Liver (tissue), 10 donors: ENCODE measurements at places on chromosomes 13 and 19. TPM values are rescaled to one million over a fixed set of nuclear protein-coding genes. Genes with fewer than 3 reads are reported as not detected.
A peak's percentile ranks its signal among the peaks of the same experiment; 100 is the strongest.

DNA sequence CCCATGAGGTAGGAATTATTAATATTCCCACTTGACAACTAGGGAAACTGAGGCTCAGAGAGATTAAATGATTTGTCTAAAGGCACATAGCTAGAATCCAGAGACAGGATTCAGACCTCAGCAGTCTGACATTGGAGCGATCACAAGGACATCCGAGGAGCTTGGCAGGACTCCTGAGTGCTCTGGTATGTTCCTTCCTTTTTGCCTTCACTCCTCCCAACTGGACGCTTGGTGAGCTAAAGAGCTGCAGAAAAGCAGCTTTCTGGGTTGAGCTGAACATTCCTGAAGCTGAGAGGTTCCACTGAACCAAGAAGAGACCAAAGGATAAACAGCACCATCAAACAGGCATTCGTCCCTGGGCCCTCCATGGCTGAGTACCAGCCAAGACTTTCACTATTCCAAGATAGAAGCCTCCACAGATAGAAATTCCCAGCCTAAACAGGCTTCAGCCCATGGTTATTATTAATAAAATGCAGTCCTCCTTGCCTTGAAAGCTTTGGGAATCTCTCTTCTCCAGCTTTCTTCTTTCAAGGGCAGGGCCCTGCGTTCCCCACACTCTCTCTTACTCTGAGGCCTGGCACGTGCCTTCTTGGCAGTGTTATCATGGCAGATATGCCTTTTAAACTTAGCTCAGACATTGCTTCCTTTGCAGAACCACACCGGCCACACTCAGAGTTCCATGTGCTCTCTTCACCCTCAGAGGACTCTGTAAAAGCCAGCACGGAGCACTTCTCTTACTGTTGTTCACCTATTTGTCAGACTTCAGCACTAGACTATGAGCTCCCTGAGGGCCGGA, 97.1 kb downstream of the CYSLTR2 start:
- no peak for DNase-seq

- DNase-seq = peak; percentile 8
These were observed 6.9 kb upstream of the CEACAM5 start for GRCh38 chr19:41701401-41702075.

DNA sequence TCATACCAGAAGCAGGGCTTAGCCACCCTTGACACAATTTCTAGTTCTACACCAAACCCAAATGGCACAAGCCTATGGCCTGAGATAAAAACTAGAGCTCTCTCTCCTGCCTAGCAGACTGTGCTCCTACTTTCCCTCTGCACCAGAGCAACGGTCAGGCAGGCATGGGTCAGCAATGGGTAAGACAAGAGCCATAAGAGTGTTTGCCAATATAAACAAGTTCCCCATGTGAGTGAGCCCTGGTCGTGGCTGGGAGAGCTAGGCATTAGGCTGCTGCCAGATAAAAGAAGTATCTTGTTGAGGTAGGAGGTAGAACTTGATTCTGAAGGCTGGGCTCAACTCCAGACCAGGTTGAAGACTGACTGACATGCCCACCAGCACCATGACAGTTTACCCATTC, 1979.1 kb downstream of the OLFM4 start:
- DNase-seq = no peak

- no peak for DNase-seq
These were observed 31.7 kb downstream of the IER2 start for GRCh38 chr19:13181747-13182388.

GRCh38 chr19:51760697-51761356, at the start of gene FPR2:
Gene FPR2 (plus strand): TSS chr19:51761180. CDS start chr19:51768659, 7,479 bp downstream.
- no peak for DNase-seq

GRCh38 chr19:48487948-48488347, 18.8 kb downstream of the CYTH2 start:
- DNase-seq = no peak

- DNase-seq = no peak
These were observed 53.9 kb downstream of the VAV1 start for GRCh38 chr19:6826281-6826920.

DNA sequence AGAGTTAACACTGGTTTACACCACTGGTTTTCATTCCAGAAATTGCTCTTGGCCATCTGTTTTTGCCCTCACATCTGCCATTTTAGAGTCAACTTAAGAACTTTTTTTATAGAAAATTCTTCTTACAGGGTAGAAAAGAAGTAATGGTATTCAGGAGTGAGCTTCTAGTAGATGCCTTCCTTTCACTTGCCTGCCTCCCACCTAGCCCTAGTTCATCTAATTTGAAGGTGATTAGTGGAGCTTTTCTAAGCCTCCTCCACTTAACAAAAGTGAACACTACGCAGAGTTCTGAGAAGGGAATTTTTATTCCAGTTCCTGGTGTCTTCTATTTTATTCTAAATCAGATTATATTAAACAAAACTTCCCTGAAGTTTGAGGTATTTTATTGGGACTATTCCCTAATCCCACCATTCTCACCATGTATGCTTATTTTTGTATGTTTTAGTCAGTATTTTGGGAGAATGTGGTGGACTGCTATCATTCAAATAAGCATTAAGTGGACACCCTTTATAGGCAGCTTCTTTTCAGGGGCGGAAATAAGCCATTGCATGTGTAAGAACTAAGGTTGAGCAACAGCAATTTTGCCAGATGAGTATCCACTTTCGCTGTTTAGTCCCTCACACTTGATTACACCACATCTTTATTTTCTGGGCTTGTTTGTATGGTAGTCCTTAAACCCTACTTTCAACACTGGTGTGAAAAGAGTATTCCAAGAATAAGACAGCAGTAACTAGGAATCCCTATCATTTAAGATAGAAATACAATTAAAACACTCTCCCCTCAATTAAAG, 156.9 kb downstream of the ENOX1 start:
- DNase-seq = no peak

DNA sequence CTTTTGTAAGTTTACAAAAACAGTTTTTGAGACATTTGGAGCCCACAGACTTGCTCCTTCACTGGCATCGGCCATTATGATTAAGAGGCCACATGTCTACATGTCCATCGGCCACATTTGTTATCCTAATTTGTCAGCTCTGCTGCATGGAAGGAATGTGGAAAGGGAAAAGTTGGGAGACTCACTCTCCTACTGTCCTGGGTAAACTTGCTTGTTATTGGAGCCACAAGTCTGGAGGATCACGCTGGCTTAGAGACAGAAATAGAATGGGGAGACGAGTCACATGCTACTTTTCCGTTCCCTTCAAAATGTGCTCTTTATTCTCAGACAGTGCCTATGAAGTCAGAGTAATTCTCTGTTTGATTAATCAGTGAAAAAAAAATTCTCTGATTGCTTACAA, 741.2 kb upstream of the PCDH9 start:
- DNase-seq = no peak

DNA sequence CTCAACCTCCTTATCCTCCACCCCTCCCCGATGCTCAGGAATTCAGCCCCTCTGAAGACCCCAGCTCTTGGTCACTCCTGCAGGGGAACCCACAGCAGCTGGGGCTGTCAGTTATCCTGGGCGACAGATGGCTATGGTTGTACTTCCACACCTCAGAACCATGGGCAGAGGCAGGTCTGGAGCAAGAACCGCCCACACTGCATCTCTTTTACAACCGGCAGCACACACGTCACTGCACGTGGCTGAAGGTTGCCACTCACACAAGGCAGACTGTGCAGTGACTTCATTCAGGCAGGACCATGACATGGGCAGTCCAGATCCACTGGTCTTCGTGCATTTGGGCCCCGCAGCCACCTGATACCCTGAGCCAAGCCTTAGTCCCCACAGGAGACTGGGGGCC, 21.5 kb upstream of the SDHAF1 start:
- no peak for DNase-seq

DNA sequence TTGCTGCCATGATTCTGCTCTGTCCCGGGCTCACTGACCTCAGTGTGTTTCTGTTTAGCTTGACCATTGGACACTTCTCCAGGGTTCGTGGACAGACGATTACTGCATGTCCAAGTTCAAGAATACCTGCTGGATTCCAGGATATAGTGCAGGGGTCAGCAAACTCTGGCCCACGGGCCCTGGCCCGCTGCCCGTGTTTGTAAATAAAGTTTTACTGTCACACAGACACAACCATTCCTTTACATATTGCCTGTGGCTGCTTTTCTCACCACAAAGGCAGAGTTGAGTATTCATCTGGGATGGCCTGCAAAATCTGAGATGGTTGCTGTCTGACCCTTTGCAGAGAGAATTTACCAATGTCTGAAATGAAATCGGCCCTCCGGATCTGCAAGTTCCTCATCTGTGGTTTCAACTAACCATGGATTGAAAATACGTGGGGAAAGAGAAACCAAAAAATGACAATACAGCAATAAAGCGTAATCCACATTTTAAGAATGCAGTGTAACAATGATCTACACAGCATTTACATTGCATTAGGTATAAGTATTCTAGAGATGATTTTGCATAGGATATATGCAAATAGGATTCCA, 25.9 kb upstream of the F2RL3 start:
- DNase-seq = no peak

GRCh38 chr13:86760620-86761019, 910.6 kb upstream of the SLITRK5 start:
- no peak for DNase-seq

DNA sequence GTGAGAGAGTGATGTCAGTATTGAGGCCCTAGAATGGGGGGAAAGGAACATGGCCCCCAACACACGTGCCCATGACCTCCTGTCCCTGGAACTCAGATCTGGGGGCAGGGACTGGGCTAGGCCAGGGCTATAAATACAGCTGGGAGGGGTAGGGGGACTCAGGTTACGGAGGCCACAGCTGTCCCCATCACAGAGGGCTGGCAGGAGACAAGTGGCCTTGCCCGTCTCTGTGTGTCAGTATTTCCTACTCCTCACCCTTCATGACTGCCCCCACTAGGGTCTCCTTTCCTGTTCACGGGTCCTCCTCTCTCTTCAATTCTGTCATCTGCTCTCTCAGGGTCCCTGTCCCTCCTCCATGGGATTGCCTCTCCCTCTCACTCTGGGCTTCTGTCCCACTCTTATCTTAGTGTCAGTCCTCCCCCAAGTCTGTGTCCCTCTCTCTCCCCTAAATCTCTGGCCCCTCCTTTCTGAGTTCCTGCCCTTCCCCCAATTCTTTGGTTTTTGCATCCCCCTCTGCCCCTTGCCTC, 687 bp upstream of the HRC start:
- no peak for DNase-seq

GRCh38 chr19:30449673-30450072, 77.5 kb downstream of the ZNF536 start:
- DNase-seq = no peak

- no peak for DNase-seq
These were observed 5.8 kb downstream of the CRYL1 start for GRCh38 chr13:20519875-20520274.

The LIG4 gene
- polyA plus RNA-seq = 4.3 TPM

The SIN3B gene
- polyA plus RNA-seq = 6.4 TPM

The TBXA2R gene
- 5.9 TPM for polyA plus RNA-seq

The F10 gene
- 199 TPM for polyA plus RNA-seq

The WASF3 gene
- polyA plus RNA-seq = 2.3 TPM

The LRP3 gene
- 42.3 TPM for polyA plus RNA-seq

The ZNF208 gene
- polyA plus RNA-seq = 0.07 TPM
